Activated T-cell treated with anti-CD3 and anti-CD28 coated beads, Interleukin-2, amount 50 U/mL, for 1 hour (primary cell): ENCODE measurements at places on chromosomes 3 and 15.

GRCh38 chr3:186212611-186213010 is 103.7 kb upstream of the ETV5 start:
- DNase-seq: no peak

DNA sequence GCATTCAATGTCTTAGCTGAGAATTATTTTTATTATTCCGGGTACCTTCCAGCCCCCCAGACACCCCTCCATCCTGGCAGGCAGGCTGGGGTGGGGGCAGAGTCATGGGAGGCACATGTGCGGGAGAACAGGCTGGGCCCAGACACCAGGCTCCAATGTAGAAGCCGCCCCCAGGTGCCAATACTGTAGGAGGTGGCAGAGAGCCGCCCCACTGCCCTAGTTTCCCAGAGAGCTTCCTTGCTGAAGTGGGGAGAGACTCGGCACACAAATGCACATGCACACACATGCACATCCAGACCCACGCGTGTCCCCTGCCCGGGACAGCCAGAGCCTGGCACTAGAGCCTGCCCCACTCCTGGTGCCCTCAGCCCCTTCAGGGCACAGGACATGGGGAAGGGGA is 98.4 kb upstream of the LINGO1 start:
- no peak for DNase-seq

DNA sequence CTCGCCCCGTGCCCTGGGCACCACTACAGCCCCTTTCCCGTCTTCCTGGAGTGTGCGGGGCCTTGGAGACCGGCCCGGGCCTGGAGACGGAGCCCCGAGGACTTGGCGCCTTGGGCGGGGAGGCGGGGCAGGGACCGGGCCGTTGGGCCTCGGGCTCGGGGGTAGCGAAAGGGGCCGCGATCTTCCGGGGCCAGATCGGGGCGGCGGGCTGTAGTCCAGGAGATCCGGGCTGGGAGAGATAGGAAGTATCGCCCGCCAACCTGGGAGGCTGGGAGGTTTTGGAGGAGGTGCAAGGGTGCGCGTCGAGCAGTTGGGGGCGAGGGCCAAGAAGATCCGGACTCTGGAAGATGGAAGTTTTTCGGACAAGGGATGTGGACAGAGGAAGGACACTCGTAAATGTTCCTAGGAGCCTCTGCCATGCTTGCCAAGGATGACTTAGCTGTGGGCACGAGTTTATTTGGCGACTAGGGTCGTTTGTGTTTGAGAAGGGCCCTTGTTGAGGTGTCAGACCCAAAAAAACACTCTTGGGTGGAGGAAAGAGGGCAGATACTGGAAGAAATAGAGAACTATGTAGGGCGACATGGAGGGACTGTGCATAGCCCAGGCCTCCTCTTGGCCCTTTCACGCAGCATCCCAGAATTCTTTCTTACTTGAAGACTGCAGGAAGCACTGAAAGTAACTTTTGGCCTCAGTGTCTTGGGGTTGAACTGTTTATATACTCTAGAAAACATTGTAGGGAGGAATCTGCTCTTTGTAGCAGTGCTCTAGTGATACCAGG is 712 bp downstream of the RTF1 start:
- DNase-seq: no peak

DNA sequence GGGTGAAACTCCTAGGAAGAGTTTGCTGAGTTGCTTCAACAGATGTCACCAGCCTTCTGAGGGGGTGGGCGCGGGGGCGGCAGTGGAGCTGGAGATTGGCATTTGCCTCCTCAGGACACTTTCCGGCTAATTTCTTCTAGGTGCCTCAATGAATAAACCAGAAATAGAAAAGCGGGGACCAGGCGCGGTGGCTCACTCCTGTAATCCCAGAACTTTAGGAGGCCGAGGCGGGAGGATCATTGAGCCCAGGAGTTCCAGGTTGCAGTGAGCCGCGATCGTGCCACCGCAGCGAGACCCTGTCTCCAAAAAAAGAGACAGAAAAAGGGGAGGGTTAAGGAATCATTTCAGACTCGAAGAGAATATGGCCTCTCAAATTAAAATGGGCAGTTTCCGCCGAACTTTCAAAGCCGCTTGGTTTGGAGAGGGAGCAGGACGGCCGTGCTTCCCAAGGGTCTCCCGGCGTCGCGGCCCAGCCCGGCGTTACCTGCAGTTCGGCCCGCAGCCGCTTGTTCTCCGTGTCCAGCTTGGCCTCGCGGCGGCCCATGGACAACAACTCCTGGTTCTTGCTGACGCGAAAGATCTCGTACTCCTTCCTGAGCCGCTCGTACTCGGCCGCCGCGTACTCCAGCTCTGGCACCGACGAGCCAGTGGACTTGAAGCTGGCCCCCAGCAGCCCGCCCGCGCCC is 587 bp downstream of the NPHP3 start:
- no peak for DNase-seq

DNA sequence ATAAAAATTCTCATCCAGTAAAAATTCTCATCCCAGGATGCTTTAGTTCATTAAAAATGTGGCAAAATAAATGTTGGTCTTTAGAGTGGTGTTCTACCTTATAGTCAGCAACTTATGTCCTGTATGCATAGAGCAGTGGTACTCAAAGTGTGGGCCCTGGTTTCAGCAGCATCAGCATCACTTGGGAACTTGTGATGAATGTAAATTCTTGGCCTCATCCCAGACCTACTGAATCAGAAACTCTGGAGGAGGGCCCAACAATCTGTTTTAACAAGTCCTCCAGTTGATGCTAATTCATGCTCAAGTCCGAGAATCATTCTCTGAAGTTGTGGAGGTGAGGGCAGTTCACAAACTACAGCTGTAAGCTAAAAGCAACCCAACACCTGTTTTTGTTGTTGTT is 307.3 kb upstream of the SATB1 start:
- no peak for DNase-seq

- no peak for DNase-seq
Measured at GRCh38 chr3:141431411-141432378, 55.1 kb upstream of the RASA2 start.

DNA sequence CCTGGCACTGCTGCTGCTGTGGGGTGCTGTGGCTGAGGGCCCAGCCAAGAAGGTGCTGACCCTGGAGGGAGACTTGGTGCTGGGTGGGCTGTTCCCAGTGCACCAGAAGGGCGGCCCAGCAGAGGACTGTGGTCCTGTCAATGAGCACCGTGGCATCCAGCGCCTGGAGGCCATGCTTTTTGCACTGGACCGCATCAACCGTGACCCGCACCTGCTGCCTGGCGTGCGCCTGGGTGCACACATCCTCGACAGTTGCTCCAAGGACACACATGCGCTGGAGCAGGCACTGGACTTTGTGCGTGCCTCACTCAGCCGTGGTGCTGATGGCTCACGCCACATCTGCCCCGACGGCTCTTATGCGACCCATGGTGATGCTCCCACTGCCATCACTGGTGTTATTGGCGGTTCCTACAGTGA is 2.1 kb downstream of the GRM2 start:
- DNase-seq: peak; percentile 14

- no peak for DNase-seq
Measured at GRCh38 chr3:105343991-105344390, 22.7 kb upstream of the ALCAM start.

GRCh38 chr3:123161167-123161566 is 40.6 kb upstream of the SEC22A start:
- DNase-seq: no peak

GRCh38 chr3:9067352-9067975 is 104.2 kb upstream of the RAD18 start:
- DNase-seq: no peak

DNA sequence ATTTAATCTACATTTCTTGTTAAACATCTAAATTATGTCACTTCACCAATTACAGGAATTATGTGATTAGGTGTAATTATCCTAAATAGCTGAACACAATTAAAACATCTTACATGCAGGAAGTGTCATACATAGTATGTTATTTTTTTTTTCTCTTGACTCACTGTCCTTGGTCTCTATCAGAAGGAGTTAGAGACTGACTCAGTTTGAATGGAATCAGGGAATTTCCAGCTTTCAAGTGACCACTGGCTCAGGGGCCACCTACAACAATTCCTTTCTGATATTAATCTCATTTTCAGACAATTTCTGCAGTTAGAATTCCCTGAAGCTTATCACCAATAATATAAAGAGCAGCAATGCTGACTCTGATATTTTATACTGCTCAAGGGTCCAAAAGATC is 400.7 kb downstream of the ROBO1 start:
- no peak for DNase-seq

DNA sequence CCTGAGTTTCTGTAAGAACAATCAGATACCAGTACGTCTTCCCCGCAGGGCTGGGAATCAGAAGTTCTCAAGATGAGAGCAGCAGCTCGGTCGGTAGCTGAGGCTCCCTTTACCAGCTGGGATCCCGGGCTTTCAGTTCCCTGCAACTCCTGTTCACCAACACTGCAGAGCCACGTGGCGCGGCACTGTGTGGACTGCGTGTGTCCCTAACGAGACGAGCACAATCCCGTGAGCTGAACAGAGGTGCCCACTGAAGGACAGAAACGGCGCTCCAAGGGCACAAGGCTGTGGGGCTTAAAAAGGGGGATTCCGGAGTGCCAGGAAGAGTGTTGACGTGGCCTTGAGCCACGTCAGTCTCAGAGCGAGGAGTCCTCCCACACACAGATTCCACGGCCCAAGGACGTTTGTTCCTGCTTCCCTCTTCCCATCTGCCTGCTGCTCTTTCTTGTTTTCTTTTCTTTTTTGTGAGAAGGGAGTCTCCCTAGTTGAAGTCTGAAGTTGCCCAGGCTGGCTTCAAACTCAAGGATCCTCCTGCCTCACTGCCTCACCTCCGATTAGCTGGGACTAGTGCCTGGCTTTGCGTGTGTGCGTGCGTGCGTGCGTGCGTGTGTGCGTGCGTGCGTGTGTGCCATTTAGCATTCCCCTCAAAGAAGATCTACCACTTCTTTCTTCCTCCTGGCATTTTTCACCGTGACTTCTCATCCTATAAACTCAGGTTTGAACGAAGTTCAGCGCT is 37.1 kb upstream of the RPL35A start:
- DNase-seq: no peak

- DNase-seq: no peak
Measured at GRCh38 chr3:71723452-71724170, 1.6 kb downstream of the EIF4E3 start.

DNA sequence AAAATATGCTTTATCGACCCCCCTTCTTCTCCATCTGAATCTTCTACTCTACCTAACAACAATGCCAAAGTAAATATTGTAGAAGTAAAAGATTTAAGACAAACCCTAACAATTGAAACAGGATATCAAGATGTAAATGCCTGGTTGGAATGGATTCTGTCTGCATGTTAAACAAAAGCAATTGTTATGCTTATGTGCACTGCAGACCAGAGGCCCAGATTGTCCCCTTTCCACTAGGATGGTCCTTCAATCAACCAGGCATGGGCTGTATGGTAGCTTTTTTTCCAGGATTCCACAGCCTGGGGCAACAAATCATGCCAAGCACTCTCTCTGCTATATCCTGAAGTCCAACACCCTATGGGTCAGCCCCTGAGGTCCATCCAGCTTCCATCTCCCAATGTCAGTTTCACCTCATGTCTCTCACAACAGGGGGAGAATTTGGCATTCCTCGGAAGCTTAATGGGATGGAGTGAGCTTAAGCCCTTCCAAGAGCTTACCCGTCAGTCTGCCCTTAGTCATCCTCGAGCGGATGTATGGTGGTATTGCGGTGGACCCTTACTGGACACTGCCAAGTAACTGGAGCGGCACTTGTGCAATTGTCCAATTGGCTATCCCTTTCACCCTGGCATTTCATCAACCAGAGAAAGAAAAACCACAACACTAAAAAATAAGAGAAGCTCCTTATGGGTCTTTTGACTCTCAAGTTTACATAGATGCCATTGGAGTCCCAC is 36.2 kb downstream of the ZNF589 start:
- DNase-seq: no peak

GRCh38 chr3:46438831-46439230 is 25.9 kb downstream of the LTF start:
- no peak for DNase-seq

- DNase-seq: no peak
Measured at GRCh38 chr3:183823963-183824362, 1.4 kb downstream of the MAP6D1 start.

DNA sequence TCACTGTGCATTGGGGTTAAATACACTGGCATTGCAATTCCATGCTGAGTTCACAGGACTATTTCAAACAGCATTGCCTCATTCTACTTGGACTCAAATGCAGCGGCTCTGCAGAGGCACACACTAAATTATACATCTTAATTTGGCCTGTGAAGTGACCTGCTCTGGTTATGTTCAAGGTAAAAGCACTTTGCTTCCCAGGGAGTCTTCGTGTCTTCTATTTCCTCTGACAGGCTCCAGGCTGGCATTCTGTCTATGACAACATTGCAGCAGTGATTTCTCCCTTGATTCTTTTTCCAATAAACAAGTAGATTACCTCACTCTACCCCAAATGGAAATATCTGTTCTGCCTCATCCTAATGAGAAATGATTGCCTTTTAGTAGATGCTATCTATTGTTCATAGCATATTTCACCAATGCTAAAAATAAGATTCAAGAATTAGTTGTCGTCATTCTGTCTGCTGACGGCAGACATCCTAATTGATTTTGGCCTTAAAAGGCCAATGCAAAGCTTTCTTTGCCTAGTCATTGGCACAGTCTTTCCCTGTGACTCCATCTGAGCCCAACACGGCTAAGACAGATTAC is 33.8 kb downstream of the FMN1 start:
- no peak for DNase-seq

DNA sequence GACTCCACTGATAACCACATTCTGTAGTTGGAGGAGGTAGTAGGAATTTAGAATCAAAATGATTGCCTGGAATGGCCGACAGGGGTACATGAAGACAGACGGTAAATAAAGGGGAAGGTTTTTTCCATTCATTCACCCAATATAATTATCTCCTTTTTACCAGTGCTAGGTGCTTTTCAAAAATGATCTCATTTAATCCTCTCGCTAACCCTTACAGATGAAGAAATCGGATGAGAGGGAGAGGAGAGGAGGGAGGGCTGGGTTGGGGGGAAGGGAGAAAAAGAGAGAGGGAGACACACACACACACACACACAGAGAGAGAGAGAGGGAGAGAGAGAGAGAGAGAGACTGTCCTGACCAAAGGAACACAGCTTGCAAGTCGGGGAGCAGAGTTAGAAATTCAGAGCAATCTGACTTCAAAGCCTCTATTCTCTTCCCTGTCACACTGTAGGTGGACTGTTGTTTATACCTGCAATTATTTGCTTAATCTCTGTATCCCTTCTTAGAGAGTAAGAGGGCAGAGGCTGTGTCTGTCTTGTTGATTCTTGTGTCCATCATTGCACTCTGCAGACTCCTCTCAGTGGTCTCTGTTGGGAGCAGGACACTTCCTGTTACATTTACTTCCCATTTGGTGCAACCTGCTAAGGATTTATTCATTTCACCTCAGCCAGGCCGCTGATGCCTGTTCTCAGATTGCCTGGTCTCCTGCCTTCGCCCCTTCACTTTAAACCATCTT is 18.7 kb upstream of the PAQR9 start:
- DNase-seq: no peak

GRCh38 chr3:82236257-82236656 is 474.8 kb upstream of the GBE1 start:
- no peak for DNase-seq

GRCh38 chr3:51879937-51880336 is 4.5 kb upstream of the IQCF5 start:
- DNase-seq: no peak

DNA sequence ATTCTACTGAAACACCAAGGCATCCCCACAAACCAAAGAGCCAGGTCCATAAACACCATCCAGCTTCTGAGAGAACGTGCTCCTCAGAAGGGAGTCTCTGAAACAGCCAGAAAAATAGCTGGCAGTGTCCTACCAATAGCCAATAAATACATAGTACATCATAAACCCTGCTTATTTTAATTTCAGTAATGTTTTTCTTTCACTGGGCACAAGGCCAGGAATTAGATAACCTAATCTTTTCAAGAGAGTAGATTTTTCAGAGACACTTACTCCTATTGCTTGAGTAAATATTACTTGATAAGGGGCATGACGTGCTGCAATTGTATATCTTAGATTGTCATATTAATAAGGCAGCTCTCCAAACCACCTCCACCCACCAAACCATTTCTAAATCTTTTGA is 22.7 kb downstream of the GADL1 start:
- no peak for DNase-seq
